ENCODE measurements at places on chromosomes 7 and 10.

- no peak for DNase-seq
Observed at GRCh38 chr7:7920056-7920455, 48.5 kb upstream of the GLCCI1 start.

- DNase-seq: no peak
Observed at GRCh38 chr10:61907011-61907410, 5.5 kb downstream of the ARID5B start.

DNA sequence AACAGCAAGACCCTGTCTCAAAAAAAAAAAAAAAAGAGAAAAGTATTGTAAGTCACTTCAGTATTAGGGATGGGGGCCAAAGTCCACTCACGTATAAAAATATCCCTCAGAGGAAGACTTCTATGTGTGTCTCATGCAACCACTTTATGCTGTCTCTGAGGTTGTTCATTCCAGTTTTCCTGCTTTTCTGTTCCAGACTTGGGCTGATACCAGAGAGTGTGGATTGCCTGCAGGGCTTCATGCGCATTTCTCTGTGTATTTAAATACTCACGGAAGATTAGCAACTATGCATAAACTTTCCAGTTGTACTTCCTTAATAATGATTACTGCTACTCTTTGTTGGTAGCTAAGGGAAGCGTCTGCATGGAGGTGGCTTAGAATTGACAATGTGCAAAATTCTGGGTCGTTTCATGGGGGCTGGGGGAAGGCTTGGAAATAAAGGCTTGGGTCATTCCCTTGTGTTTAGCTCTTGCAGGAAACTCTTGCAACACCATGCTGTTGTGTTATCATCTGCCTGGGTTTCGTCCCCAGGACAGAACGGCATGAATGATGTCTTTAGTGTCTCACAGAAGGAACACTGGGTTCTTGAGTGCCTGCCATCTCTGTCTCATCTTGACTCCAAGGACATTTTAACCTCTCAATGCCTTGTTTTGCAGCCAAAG, 54.1 kb downstream of the KIAA1217 start:
- no peak for DNase-seq

GRCh38 chr7:99733003-99733402, 2.0 kb downstream of the CYP3A7 start:
- no peak for DNase-seq

- DNase-seq: no peak
Observed at GRCh38 chr10:89454561-89455347, 40.4 kb downstream of the IFIT5 start.

DNA sequence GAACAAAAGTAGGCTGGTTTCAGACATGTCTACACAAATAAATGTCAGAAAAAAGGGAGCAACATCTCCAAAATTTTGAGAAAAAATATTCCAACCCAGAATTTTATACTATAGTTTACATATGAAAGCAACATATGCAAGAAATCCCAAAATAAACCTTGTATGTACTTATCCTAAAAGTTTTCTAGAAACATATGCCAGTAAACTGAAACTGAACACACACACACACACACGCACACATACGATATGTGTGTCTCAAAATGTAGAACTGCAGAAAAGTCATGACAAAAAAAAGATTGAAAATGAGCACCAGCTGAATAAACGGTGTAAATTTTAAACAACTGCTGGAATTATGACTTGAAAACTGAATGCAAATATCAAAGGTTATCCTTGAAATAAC, 81.0 kb downstream of the VPS41 start:
- DNase-seq: no peak

DNA sequence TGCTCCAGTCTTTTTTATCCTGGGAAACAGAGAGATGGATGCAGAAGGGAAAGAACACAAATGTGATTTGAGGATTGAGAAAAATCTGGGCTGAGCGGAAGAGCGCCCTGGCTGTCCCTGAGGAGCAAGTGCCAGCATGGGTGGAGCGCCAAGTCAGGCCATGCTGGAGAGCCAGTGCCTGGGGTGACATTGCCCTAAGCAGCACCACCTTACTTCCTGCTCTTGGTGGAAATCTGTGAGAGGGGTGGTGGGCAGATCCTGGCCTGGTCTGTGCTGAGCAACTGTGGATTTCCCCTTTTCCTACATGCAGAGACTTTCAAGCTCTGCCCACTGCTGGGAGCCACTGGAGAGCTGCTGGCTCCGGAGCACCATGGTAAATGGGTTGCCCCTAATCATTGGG, 36.9 kb downstream of the DDIT4 start:
- no peak for DNase-seq

GRCh38 chr7:156640257-156640948, at the start of gene RNF32:
Gene RNF32, plus strand, starts transcription at chr7:156640774. Its CDS starts 3,104 bp downstream, at chr7:156643878.
- peak; percentile 100 for DNase-seq

GRCh38 chr10:87715552-87716347, 56.1 kb downstream of the PAPSS2 start:
- no peak for DNase-seq

- no peak for DNase-seq
Observed at GRCh38 chr7:42714356-42714755, 197.5 kb downstream of the C7orf25 start.

GRCh38 chr7:148478551-148478950, 112.0 kb upstream of the C7orf33 start:
- DNase-seq: no peak

- no peak for DNase-seq
Observed at GRCh38 chr7:66303454-66304155, 98.5 kb downstream of the TPST1 start.

DNA sequence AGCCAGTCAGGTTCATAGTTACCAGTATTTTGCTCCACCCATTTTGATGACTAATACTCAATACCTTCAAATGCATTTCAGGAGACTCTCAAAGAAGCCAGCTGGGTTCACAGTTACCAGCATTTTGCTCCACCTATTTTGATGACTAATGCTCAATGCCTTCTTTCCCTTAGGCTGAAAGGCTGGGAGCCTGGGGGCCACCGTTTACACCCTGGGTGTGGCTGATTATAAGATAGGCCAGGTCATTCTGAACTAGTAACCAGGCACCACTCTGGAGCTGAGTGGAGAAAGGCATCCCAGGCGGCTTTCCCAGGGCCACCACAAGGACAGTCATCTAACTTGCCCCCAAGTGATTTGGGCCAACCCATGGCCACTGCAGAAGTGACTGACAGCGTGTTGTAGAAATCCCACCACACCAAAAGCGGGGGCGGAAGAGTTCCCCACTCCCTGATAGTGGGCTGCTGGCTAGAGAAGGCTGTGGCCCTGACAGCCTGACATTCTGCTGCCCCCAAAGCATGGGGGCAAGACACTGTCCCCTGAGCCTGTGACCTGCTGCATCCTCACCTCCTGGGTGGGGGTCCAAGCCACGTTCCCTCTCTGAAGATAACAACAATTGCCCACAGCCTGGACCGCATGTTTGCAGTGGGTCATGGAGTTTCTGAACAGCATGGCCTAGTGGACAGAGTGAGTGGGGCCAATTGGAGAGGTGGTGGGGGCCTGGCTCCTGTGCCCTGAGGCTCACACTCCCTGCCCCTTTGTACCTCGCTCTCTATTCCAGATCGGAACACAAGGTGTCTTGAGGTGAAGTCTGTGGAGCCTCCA, 23.0 kb upstream of the ZNF488 start:
- peak; percentile 24 for DNase-seq

GRCh38 chr7:132782777-132783640, 206.7 kb upstream of the PLXNA4 start:
- DNase-seq: peak; percentile 50

DNA sequence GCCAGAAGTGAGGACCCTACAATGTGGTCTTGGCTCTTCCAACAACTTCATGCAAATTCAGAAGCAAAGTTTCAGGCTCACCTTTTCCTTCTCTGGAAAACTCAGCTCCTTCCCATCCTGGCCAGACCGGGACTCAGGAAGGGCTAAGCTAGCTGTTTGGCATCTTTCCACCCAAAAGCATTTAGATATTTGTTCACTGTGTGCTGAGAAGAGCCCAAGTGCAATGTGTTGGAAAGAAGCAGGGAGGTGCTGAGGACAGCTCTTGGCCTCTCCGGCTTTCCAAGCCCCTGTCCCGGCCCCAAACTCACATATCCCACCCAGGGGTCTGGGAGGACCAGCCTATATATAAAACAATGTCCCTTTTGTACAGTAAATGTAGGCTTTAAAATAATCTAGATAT, 44.5 kb downstream of the MKI67 start:
- DNase-seq: no peak

DNA sequence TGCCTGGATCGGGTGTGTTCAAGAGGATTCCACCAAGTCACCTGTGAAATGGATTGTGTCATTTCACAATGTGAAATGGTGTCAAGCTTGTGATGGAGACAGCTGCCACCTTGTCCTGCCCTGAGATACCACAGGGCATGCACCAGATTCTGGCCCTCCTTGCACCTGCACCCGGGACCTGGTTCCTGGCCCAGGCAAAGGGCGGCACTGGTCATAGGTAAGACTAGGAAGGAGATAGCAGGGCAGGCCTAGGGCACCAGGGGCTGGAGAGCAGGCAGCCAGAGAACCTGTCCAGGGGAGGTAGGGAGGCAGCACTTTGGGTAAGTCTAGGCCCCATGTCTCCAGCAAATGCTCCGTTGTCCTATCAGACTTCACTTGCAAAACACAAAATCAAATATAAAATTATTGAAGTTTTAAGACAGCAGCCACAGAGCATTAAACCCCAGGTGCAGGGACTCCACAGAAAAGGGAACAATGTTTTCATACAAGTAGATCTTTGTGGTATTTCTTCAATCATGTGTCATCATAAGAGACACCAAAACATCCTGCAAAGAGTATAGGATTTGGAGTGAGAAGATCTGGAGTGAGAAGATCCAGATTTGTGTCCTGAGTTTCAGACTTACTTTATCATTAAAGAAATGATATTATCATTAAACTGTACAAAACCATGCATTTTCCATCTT, 22.7 kb upstream of the ZNF800 start:
- DNase-seq: no peak

- peak; percentile 43 for DNase-seq
Observed at GRCh38 chr7:94698275-94698674, 42.3 kb upstream of the SGCE start.

- no peak for DNase-seq
Observed at GRCh38 chr7:46028246-46028645, 107.2 kb upstream of the IGFBP3 start.

DNA sequence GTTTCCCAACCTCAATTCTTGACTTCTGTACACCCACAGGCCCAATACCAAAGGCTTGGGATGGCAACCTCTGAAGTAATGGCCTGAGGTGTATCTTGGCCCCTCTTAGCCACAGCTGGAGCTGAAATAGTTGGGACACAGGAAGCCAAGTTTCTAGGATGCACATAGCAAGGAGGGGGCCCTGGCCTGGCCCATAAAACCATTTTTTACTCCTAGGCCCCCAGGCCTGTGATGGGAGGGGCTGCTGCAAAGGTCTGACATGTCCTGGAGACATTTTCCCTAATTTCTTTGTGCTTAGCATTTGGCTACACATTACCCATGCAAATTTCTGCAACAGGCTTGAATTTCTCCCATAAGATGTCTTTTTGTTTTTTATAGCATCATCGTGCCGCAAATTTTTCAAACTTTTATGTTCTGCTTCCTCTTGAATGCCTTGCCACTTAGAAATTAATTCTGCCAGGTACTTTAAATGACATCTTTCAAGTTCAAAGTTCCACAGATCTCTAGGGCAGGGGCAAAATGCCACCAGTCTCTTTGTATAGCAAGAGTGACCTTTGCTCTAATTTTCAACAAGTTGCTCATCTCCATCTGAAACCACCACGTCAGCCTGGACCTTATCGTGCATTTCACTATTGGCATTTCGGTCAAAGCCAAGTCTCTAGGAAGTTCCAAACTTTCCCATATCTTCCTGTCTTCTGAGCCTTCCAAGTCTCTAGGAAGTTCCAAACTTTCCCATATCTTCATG, 490.8 kb downstream of the IPMK start:
- DNase-seq: no peak

DNA sequence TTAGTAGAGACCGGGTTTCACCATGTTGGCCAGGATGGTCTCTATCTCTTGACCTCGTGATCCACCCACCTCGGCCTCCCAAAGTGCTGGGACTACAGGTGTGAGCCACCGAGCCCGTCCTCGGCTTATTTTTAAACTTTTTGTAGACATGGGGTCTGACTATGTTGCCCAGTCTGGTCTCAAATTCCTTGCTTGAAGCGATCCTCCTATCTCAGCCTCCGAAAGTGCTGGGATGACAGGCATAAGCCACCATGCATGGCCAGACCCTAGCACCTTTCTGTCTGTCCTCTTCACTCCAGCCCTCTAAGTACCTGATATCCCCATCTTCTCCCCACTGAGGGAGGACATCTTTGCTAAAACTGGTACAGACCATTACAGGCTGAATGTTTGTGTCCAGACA, 41.4 kb downstream of the TMEM130 start:
- DNase-seq: no peak

GRCh38 chr10:93947524-93947923, 46.2 kb upstream of the PLCE1 start:
- no peak for DNase-seq

- no peak for DNase-seq
Observed at GRCh38 chr10:88661577-88661976, 2.7 kb upstream of the LIPF start.

- DNase-seq: peak; percentile 36
Observed at GRCh38 chr7:112930787-112931186, 140.6 kb upstream of the TMEM168 start.

- DNase-seq: no peak
Observed at GRCh38 chr10:131274133-131274880, 37.2 kb downstream of the TCERG1L start.

GRCh38 chr10:86711513-86712316, 43.4 kb downstream of the LDB3 start:
- peak; percentile 82 for DNase-seq

- DNase-seq: no peak
Observed at GRCh38 chr7:92644406-92645113, 54.4 kb upstream of the FAM133B start.

GRCh38 chr7:130951303-130951975, 217.4 kb upstream of the KLF14 start:
- no peak for DNase-seq

- DNase-seq: no peak
Observed at GRCh38 chr10:29652192-29652591, 17.4 kb upstream of the SVIL start.

DNA sequence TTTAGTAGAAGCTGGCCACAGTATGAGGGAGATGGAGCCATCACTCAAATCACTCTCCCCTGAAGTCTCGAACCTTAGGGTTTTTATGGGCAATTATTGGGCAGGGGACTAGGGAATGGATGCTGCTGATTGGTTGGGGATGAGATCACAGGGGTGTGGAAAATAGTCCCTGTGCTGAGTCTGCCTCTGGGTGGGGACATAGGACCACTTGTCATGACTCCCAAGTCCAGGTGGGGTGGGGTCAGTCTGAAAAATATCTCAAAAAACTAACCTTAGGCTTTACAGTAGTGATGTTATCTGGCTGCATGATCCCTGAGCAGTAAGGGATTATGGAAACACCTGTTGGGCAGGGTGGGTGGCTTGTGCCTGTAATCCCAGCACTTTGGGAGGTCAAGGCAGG, 98.6 kb downstream of the XRCC2 start:
- no peak for DNase-seq

Measured in AG08396 (cell line).